ENCODE measurements at places on chromosomes 2 and 18.

GRCh38 chr18:27825689-27826088 lies 351.2 kb downstream of the CDH2 start:
- DNase-seq: no peak

DNA sequence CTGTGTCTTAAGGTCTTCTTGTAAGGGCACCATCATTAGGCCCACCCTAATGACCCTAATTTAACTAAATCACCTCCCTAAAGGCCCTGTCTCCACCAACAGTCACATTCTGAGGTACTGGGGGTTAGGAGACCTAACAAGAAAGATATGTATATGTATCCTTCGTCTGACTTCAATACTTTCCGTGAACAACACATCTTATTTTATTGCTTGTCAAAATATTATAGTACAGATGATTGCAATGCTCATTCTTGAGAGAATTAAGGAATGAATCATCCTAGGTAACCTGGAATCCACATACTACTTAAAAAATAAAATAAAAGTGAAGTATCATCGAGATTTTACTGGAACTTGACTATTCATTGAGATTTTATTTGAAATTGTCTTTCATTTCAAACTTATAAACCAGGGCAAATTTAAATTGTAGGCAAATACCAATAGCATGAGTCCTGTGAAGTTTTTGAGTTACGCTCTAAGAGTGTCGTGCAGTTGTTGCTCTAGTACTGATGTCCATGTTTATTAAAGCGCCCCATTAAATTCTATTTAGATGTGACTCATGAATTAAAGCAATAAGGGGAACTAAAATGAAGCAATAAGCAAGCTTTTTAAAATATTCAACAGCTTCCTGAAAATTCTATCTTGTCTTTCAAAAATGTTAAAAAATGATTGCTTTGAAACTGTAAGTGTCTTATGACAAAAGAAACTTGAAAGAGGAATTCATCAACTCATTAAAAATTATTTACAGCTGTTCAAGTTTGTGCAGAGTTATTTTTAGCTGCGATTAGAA lies 40.0 kb downstream of the CCDC102B start:
- no peak for DNase-seq

- DNase-seq: no peak
Observed at GRCh38 chr18:66616523-66616983, 12.7 kb upstream of the CDH19 start.

- DNase-seq: no peak
Observed at GRCh38 chr2:96869281-96869821, 529 bp downstream of the SEMA4C start.

- DNase-seq: no peak
Observed at GRCh38 chr18:50192995-50193795, 1.8 kb downstream of the MYO5B start.

GRCh38 chr2:190587106-190587505 lies 52.6 kb upstream of the NEMP2 start:
- DNase-seq: no peak

DNA sequence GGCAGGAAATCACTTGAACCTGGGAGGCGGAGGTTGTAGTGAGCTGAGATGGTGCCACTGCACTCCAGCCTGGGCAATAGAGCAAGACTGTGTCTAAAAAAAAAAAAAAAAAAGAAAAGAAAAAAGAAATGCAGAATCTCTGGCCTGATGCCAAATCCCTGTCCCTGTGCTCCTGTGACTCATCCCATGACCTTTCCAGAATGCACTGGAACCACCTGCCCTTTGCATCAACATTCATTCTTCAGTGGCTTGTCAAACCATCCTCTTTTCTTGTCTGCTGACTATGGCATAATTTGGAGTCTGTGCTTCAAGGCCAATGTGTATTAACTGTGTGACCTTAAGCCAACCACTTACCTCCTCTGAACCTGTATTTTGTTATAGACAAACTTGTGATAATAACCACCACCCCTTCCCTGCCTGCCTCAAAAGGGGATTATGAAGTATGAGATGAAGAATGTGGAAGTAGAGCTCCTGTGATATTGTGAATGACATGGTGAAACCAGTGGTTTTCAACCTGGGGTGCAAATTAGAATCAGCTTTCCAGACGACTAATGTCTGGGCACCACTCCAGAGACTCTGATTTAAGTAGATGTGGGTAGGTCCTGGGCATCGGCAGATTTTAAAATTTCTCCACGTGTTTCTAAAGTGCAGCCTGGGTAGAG lies 189.3 kb downstream of the CLIP4 start:
- no peak for DNase-seq

GRCh38 chr18:59535055-59535454 lies 162.2 kb downstream of the CCBE1 start:
- no peak for DNase-seq

DNA sequence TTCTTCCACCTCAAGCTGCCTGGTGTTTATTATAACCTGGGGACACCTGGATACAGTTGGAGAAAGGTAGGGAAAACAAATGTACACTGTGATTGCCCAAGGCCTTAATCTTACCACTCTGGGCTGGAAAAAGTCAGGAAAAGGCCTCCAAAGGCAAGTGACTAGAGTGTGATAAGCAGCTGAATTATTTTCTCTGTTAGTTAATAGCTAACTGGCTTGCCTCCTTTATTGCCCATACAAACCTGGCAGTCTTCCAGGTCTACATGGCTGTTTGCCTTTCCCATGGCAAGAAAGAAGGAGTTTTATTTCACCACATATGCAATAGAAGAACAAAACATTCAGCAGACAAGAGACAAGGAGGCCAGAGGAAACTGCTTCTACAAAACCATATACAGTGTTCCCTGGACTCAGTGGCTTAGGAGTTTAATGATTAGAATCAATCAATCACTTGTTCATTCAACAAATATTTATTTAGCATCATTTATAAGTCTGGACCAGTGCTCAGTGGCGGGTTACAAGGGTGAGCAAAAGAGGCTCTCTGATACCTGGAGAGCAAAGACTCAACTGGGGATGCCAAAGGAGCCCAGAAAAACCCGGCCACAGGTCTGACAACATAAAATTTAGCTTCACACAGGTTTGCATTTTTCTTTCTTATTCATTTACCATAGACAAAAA lies 27.5 kb upstream of the SUCLG1 start:
- DNase-seq: no peak

DNA sequence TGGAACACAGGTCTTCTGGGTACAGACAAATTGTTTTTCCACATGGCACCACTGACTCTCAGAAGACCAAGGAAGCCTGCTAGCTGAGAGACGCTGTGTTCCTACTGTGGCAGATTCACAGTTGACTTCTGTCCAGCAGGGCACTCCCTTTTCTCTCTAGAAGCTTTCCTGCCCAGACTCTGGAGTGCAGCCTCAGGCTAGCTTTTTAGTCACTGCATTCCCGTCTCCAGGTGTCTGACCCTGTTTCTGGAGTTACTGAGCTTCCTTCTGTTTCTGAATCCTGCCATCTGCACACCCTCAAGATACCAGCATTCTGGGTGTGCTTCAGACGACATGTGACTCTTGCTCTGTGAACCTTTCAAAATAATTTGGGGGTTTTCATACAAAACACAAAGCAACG lies 125.1 kb downstream of the TMEM200C start:
- no peak for DNase-seq

GRCh38 chr2:196149948-196150347 lies 21.4 kb downstream of the STK17B start:
- no peak for DNase-seq

GRCh38 chr2:162967811-162968210 lies 129.2 kb upstream of the KCNH7 start:
- DNase-seq: no peak

DNA sequence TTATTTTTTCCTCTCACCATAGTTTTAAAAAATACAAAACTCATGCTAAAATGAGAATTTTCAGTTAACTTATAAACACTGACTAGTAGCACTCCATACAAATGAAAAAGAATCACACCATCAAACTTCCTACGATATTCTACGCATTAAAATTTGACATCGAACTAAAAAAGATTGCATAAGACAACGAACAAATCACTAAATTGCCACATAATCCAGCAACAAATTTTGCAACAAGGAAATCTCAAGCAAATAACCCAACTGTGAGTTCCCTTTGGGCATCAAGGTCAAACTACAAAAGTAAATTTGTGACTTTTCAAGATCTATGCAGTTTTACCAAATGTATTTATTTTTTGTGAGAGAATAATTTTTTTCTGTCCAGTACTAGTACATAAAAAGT lies 1.5 kb downstream of the MAP3K2 start:
- no peak for DNase-seq

Measured in stimulated activated CD4-positive, alpha-beta T cell treated with anti-CD3 and anti-CD28 coated beads, Interleukin-15, amount 100 ng/mL, for 1 hour (primary cell).